ENCODE measurements at places on chromosomes 1 and 21. TPM values are rescaled to one million over a fixed set of nuclear protein-coding genes. Genes with fewer than 3 reads are reported as not detected.

The PTGER3 gene
- total RNA-seq: 0.53 TPM

The SLAMF1 gene
- 30.7 TPM for total RNA-seq

The APCS gene
- not detected for total RNA-seq

The SPRR4 gene
- not detected for total RNA-seq

The TPTE gene
- not detected for total RNA-seq

The FCRLB gene
- total RNA-seq: 0.82 TPM

The NDUFS2 gene
- 57.3 TPM for total RNA-seq

The C1orf105 gene
- total RNA-seq: not detected

The ALX3 gene
- total RNA-seq: not detected

Measured in T-cell (primary cell).